ENCODE measurements at places on chromosomes 1 and 21. TPM values are rescaled to one million over a fixed set of nuclear protein-coding genes. Genes with fewer than 3 reads are reported as not detected.

CYP4A11 gene
- not detected for total RNA-seq

MPL gene
- not detected for total RNA-seq

DEGS1 gene
- 59.8 TPM for total RNA-seq

DNA sequence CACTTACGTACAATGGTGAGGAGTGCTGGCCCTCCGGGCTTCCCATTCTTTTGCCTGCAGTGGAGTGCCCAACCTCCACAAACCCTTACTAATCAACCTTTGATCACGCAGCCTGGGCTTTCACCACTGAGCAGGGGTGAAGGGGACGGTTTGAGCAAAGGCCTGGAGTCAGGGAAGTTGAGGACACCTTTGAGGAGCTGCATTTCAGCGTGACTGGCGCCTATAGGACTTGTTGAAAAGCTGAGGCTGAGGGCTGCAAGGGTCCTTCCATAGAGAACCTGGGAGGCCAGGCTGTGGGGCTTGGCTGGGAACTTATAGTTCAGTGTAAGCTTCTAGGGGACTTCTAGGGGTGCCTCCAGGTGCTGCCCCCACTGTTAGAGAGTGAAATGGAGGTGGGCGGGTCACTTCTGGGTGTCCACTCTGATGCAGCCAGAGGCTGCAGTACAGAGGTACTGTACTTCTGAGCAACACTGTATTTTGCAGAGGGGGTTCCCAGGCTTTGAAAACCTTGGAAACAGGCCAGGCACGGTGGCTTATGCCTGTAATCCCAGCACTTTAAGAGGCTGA, 9.8 kb downstream of the SYTL1 start:
- no peak for DNase-seq

GRCh38 chr1:185497177-185497576, 180.1 kb upstream of the IVNS1ABP start:
- no peak for DNase-seq

GRCh38 chr21:42857216-42857615, 22.1 kb downstream of the WDR4 start:
- no peak for DNase-seq

BCL2L15 gene
- total RNA-seq: 0.53 TPM

ADAMTS5 gene
- 0.99 TPM for total RNA-seq

KIAA1614 gene
- 0.88 TPM for total RNA-seq

DNA sequence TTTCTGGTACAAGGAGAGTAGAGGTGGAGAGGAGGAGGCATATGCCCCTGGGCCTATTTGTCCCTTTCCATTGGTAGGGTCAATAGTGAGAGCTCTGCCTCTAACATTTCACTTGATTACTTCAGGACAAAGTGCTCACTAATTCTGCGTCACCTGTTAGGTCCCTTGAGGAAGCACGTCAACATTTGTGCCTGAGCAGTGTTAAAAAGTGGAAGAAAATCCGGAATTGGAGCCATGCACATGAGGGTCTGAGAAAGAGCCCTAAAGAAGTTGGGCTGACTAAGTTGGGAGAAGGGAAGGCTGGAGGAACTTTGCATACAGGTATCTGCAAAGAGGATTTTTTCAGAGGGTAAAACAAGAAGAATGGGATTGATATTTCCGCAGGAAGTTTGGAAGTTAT, 1.9 kb downstream of the SLC25A44 start:
- DNase-seq: no peak

DNA sequence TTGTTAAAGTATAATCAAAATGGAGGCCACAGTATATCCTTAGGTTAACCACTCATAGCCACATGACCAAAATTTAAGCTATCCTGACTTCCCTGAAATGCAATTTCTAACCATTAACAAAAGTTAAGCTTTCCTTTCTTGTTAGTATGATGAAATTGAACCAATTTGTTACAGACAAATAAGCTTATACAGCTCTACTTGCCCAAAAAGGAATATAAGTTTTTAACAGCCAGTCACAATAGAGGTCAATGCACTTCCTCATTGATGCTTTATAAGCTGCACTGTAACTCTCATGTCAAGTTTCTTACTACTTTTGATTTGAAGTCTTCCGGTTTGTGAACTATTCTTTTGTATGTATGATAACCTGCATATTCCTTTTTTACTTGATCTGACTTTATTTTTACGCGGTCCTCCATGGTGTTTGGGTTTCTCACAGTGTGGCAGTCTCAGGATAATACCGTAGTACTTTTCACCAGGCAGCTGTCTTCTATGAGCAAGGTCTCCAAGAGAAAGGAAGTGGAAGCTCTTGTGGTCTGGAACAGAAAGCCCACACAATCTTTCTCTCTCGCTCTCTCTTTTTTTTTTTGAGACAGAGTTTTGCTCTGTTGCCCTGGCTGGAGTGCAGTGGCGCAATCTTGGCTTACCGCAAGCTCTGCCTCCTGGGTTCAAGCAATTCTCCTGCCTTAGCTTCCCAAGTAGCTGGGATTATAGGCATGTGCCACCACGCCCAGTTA, 331.6 kb downstream of the SRGAP2C start:
- DNase-seq: no peak

- no peak for DNase-seq
Measured at GRCh38 chr1:29011775-29012174, 97.4 kb downstream of the EPB41 start.

GPX7 gene
- total RNA-seq: 12.1 TPM

- DNase-seq: no peak
Measured at GRCh38 chr1:234871710-234872271, 256.8 kb downstream of the TOMM20 start.

DNA sequence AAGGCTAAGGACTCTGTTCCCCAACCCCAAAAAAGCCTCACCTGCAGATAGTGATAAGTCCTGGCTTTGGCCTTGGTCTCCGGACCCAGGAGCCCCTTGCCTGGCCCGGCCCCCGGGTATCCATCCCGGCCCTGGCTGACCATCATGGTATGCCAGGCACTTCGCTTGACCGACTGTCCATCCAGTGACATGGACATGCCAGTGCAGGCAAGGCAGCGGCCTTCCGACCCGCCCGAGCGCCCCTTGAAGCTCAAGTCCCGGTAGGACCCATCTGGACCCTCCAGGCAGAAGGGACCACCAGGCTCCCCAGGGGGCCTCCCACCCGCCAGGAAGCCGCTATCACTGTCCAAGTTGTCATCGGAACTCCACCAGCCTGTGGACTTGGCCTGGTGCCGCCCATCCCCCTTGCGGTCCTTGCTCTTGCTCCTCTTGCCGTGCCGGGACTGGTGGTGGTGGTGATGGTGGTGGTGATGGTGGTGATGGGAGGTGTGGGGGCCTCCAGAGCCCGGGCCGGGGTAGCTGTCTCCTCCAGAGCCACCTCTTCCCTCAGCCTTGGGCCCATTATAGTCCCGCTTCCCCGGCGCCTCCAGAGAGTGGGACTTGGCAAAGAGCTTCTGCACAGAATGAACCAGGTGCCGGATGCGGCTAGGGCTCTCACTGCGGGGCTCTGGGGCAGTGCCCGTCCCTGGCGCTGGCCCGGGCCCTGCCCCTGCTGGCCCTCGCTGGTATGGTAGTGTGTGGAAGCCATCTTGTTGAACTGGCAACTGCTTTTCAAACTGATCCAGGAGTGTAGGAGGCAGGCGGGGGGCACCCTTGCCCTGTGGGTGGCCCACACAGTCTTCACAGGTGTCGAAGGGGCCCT, 25.0 kb downstream of the DLGAP3 start:
- DNase-seq: no peak

- peak; percentile 51 for DNase-seq
Measured at GRCh38 chr1:63326473-63327380, 4.4 kb downstream of the FOXD3 start.

DNA sequence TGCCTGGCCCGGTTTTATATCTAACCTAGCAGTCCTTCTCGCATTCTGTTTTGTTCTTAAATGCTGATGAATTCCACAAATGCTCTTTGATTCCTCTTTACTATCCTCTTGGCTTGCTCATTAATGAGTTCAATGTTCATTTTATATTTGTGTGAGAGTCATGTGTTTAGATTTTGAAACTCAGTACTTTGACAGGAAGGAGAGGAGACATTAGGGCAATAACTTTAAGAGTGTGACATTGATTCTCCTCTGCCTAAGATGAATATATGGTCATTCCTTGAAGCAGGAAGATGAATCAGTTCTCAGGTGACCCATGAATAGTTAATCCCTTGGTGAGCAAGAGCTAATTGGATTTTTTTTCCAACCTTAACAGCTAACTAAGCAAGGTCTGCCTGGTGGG, 84.1 kb downstream of the MRPS6 start:
- DNase-seq: no peak

DNA sequence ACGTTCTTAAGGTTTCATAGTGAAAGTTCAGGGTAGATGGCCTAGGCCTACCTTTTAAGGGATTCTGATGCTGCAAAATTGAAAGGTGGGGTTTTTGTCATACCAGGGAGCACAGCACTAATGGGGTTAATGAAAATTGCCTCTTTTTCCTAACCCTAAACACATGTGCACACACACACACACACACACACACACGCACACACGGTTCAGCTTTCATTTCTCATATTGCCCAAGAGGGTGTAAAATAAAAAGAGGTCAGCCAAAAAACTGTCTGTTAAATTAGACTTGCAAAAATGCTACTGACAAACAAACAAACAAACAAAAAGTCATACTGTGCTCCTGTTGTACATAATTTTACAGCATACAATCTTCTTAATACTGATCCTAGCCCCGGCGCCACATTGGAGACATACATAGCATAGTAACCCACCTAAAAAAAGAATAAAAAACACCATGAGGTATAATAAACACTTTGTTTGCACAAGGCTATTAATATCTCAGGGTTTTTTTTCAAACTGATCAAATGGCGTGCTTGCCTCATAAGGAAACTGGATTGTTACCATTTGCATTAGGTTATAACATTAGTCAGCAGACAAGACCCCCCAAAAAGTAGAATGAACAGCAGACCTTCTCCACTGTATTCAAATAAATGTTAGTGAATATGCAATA, 69.1 kb downstream of the TGFB2 start:
- DNase-seq: no peak

DNA sequence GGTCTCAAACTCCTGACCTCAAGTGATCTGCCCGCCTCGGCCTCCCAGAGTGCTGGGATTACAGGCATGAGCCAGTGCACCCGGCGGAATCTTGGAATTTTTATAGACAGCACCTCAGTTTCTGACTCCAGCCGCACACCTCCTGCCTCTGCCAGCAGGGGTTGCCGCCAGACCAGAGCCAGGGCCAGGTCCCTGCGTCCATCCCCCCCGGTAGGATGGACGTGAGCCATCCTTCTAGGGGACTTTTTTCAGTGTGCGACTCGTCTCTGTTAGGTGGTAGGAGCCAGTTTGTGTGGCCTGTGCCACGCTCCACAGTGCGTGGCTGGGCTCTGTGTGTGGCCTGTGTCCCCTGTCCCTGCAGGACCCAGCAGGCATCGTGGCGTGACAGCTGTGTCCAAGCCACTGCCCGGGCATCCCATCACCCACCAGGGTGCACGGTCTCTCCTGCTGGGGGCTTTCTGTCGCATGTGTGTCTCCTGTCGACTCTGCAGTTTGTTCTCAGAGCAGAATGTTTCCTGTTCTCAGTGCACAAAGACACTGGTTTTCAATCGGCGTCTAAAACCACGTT, 15.6 kb downstream of the CSTB start:
- no peak for DNase-seq

DNA sequence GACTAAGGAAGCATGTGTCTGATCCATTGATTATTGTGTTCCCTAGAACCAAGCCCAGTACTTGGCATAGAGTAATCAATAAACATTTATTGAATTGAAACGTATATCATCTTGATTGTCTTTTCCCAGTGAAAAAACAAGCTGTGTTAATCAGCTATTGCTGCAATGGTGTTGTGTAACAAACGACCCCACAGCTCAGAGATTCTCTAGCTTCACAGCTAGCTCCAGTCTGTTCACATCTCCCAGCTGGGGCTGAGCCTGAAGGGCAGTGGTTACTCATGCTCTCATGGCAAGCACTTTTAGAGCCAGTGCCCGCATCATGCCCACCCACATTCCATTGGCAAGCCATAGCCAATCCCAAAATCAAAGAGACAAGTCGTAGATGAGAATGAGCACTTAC, 237.4 kb upstream of the RAB4A start:
- no peak for DNase-seq

DNA sequence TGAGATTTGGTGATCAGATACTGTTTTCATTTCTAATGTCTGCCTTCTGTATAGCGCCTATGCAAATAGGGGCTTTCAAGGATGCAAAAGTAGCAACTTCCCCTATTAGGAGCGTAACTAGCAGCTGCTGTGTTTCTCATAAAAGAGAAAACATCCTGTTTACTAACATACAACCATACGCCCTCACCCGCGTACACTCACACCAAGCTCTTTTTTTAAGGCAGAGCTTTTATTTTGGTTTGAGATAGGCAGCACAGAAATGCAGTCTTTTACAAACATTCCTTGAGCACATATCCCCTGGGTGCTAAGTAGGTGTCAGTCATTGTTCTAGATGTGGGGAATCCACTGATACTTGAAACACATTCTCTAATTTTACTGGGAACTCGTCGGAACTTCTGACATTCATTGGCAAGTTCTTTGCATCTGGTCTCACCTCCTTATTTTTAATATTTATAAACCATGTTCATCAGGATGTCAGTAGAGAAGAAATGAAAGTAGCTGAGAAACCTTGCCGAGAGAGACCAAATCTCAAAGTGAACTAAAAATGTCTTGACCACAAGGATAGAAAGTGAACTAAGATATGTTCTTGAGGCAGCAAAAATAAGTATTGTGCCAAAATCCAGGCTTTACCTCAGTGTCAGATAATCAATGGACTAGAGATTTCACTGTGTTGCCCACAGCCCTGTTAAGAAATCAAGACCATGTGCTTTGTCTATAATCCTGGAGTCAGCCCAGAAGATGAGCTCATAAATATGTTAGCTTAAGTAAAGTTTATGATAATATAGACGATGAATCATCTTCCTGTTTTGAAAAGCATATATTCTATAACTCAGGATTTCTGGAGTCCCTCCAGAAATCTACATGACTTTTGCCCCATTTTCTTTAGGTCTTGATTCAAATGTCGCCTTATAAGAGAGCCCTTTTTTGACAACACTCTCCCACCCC, 350.9 kb downstream of the ST6GALNAC3 start:
- no peak for DNase-seq

DNA sequence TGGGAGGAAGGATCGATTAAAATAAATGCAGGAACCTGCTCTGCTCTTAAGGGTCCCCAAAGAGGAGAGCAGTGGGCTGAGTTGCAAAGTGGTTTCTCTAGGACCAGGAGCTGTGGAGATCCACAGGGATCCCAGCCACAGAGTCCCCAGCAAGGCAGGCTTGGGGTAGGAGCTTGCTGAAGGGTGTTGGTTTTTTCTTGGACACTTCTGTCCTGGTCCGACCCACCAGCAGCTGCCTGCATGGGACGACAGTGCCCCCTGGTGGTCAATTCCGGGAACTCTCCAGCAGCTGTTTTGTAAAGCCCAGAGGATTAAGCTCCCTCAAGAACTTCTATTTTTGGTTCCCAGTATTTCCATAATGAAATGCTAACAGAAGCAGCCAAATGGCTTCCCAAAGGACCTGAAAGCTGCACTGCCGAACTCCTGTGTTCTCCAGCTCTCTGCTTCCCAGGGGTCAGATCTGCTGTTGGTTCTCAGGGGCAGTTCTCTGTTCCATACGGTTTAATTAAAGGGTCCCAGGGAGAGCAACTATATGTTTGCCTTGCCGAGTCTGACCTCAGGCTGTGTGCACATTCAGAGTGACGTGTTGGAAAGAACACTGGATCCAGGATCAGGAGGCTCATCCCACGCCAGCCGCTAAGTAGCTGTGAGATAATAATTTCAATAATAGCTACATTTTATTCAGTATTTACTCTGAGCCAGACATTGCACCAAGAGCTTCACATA, 23.2 kb downstream of the NENF start:
- peak; percentile 88 for DNase-seq

- DNase-seq: no peak
Measured at GRCh38 chr1:36755303-36756230, 272.9 kb upstream of the CSF3R start.

GRCh38 chr1:118291661-118292060, 106.6 kb upstream of the SPAG17 start:
- DNase-seq: no peak

Measured in H9 (cell line).